ENCODE measurements at places on chromosomes 16 and 17.
A peak's percentile ranks its signal among the peaks of the same experiment; 100 is the strongest.

GRCh38 chr16:12314653-12315185, 338.2 kb downstream of the SNX29 start:
- DNase-seq: no peak

- DNase-seq: peak; percentile 68
These were observed 49.9 kb downstream of the BAIAP2 start for GRCh38 chr17:81084680-81085419.

DNA sequence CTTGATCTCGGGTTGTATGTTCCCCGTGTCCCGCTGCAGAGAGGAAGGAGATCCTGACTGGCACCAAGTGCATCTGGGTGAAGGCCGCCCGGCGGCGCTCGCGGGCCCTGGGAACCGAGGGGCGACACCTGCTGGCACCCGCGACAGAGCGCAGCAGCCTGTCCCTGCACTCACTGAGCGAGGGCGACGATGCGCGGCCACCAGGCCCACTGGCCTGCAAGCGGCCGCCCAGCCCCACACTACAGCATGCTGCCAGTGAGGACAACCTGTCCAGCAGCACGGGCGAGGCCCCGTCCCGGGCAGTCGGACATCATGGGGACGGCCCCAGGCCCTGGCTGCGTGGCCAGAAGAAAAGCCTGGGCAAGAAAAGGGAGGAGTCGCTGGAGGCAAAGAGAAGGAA, 7.5 kb downstream of the BTBD17 start:
- no peak for DNase-seq

DNA sequence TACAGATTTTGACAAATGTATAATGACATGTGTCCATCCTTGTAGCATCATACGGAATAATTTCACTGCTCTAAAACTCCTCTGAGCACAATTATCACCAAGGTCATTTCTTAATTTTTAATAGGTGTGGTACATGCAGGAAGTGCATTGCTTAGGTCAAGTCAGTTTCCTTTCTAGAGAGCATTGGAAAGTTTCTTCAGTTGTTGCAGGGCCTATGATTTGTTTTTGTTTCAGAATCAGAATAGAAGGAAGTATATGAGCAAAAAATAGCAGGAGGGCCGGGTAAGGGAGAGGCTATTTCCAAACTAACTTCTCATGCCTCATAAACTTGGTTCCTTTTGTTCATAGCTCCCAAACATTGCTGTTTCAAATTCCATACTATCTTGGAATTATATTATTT, 24.0 kb upstream of the SLFN5 start:
- DNase-seq: no peak

GRCh38 chr16:46629331-46630219, 8.4 kb upstream of the SHCBP1 start:
- peak; percentile 11 for DNase-seq

DNA sequence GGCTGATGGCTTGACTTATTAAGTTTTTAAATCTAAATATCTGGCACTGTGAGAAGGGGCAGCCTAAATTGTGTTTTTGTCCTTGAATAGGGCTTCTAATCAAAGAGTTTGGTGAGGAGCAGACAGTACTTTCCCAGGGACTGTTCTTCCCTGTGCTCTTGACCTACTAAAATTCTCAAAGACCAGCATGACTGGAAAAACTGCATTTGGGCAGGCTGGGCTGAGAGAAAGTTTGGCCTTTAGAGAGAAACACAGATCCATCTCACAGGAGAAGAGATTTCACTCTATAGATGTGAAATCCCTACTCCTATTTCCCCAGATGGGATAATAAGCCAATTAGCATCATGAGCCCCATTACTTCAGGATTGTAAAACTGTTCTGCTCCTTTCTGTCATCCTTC, 7.3 kb downstream of the PCTP start:
- DNase-seq: peak; percentile 12

DNA sequence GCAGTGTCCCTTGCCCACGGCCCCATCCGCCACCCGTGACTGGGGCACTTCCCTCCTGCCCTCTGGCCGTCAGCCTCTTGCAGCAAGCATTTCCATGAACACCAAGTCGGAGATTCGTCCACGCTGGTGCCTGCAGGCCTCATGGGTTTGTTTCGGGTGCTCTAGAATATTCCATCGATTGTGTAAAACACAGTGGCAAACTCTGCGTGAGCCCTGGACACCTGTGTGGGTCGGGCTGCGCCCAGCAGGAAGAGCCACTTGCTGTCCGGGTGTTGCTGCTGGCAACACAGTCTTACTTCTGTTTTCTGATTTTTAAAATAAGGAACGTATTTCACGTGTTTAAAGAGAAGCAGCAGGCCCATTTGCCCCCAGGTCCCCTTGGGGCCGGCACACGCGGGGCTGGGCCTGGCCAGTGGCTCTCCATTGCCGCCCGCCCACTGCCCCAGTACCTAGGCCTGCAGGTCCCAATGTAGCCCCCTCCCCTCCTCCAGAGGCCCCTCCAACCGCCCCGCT, 10.0 kb downstream of the CYBC1 start:
- DNase-seq: no peak

DNA sequence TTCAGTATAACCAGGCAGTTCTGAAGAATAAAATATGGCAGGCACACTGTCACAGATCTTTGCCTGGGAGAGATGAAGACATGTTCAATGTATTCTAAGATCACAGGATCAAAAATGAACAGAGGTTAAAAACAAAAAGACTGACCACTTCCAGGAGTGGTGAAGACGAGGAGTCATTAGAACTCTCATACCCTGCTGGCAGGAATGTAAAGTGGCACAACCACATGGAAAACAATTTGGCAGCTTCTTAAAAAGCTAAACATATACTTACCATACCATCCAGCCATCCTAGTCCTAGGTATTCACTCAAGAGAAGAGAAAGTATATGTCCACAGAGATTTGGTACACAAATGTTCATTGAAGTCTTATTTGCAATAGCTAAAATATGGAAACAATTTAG, 406.3 kb downstream of the NPIPA8 start:
- DNase-seq: no peak

GRCh38 chr17:79054200-79054960, 20.2 kb upstream of the ENGASE start:
- no peak for DNase-seq

- DNase-seq: no peak
These were observed 211.0 kb upstream of the MAF start for GRCh38 chr16:79811541-79811940.

DNA sequence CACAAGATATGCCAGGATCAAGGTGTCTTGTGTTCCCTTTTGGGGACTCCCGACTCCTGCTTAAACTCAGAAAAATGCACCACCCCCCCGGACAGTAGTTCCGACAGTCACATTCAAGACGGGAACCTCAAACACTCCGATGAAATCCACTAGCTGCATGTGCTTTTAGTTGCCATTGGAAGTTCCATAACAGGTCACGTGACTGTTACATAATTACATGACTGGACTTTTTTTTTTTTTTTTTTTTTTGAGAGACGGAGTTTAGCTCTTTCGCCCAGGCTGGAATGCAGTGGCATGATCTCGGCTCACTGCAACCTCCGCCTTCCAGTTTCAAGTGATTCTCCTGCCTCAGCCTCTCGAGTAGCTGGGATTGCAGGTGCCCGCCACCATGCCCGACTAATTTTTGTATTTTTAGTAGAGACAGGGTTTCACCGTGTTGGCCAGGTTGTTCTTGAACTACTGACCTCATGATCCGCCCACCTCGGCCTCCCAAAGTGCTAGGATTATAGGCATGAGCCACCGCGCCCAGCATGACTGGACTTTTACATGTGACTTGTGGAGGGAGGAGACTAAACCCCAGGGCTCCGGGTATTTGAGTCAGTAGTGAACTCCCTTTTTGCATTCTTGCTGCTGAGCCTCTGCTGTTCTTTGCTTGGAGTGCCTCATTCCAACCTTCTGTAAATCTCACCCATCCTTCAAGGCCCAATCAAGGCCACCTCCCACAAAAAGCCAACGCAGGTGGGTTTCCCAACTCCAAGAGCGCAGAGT, 1.6 kb downstream of the SIRT7 start:
- DNase-seq: no peak

- DNase-seq: no peak
These were observed 8.3 kb downstream of the TRIM65 start for GRCh38 chr17:75888484-75888883.

- DNase-seq: no peak
These were observed 23.6 kb downstream of the GSDMB start for GRCh38 chr17:39894681-39895376.

GRCh38 chr17:49901460-49902331, 53.8 kb upstream of the TAC4 start:
- no peak for DNase-seq

DNA sequence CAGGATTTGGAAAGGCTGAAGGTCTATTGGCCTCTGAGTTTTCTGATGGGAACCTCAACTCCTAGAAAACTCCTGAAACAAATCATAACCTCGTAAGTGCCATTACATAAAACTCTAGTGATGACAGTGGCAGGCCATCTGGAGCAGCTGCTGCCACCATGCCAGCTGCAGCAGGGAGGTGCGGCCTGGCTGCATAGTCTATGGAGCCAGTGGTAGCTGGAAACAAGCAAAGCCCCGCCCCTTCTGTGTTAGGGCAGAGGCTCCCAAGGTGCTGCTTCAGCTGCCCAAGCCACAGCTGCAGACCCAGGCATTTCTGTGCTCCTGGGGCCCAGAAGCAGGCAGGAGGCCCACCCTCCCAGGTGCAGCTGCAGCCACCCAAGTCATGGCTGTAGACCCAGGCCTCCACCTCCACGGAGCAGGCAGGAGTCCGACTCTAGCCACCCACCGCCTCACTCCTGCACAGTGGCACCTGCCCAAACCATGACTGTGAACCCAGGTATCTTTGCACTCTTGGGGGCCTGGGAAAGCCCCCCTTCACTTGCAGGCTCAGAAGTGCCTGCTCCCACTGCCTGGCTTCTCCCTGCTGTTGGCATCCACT, 254.1 kb upstream of the KCNJ16 start:
- no peak for DNase-seq

- DNase-seq: no peak
These were observed 3.7 kb upstream of the DPEP2 start for GRCh38 chr16:68003031-68003430.

- peak; percentile 92 for DNase-seq
These were observed at the start of gene GNAO1 for GRCh38 chr16:56191156-56191815. TSS of gene GNAO1 (plus strand) at chr16:56191489. CDS start at chr16:56192236, 747 bp downstream.

- DNase-seq: no peak
These were observed 20.1 kb downstream of the CPNE2 start for GRCh38 chr16:57112403-57113041.

DNA sequence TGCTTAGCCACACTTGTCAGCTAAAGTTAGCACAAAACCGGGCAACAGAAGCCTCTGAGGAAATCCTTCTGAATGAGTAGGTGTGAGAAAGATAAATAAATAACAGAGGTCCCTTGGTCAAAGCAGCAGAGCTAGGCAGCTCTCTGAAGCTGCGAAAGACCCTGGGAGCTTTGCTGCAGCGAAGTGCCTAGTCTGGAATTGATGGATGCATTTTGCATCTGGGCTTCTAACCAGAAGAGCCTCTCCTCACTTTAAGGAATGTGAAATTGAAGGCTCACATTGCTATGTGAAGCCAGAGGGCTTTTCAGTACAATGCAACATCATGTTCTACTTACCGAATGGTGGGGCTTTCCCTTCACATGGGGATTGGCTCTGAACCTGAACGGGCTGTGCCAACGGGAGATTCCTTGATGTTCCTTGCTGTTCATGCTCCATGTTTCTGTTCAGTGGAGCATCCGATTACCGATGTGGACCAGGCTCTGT, 274.6 kb downstream of the HS3ST3B1 start:
- DNase-seq: no peak

DNA sequence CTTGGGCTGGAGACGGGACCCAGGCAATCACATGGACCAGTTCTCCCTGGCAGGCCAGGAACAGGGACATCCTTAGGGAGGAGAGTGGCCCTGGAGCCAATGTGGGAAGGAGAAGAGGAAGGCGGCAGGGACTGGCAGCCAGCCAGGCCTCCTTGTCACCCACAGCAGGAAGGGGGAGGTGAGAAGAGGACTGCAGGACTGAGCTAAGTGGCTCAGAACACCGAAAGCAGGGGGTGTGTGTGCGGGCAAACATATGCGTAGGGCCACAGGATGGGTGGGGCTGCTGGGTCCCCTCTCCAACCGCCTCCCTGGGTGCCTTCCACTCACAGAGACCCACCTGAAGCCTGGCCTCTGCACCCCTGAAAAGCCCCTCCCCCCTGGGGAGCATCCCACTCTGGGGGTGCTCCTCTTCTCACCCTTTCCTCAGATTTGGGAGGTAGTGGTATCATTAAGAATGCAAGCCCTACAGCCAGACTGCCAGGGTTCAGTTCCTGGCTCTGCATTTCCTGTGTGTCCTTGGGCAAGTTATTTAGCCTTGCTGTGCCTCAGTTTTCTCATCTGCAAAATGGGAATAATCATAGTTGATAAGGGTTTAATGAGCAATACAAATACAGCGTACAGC, 8.1 kb downstream of the PNMT start:
- DNase-seq: peak; percentile 41

DNA sequence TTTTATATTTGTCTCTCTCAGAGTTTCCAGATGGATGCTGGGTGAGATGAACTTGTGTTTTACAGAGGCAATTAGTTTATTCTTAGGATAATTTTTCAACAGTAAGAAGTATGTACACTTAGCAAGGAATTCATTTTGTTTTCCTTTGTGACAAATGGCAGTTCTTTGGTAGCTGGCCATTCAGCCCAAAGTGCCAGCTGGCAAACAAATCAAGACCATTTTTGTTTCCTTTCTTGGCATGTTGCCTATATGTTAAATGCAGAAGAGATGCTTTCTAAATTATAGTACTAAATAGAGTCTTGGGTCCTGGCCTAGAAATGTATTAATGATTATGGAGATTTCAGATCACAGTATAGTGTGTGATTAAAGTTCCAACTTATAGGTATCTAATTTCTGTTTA, 337.1 kb downstream of the CNTNAP4 start:
- peak; percentile 24 for DNase-seq

DNA sequence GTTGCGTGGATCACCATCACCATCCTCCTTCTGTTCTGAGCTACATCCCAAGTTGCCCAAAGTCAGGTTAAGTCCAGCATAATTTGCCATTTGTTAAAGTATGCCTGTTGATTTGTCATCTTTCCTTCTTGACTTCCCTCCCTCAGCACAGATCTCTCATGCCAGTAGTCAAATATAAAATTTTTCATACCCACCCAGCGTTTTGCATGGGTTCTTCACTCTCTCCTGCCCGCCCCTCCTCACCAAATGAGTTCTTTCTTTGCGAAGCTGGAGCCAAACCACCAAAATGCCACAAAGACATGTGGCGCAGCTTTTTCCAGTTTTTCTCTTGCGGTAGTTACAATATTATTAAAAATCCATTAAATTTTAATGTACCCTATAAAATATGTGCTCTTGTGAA, 167.2 kb downstream of the MSI2 start:
- no peak for DNase-seq

GRCh38 chr16:77496934-77497333, 62.1 kb upstream of the ADAMTS18 start:
- DNase-seq: no peak

All from midbrain (tissue), 1 donor.